Stimulated activated CD8-positive, alpha-beta memory T cell treated with anti-CD3 and anti-CD28 coated beads, Interleukin-7, amount 100 ng/mL, for 48 hours (primary cell): ENCODE measurements at places on chromosomes 11 and 22.

- DNase-seq: no peak
These were observed 19.7 kb downstream of the RAB30 start for GRCh38 chr11:83051760-83052671.

DNA sequence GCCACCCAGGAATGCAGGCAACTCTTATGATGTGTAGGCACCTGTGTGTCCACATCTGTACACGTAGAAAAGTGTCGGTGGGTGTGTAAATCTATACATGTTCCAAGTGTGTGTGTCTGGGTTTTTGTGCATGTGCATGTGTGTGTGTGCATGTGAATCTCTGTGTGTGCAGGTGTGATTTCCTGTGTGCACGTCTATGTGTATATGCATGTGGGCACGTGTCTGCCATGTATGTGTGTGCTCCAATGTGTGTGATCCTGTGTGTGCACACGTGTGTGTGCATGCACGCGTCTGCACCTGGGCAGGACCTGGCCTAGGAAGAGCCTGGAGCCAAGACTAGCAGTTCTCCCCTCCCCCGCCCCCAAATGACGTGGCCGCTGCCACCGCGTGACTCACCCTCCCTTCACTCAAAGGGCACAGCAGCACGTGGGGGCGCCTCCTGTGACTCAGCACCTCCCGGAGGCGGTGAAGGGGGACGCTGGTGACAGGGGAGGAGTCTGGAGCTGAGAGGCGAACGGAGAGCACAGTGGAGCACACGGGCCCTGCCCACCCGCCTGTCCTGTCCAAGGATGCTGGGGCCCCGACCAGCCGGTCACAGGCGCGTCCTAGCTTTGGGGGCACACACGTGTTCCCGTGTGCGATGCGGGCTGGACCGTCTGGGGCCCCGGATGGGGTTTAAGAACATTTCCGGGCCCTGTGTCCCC, 10.1 kb downstream of the PIM3 start:
- DNase-seq: peak; percentile 99

- no peak for DNase-seq
These were observed 28.8 kb upstream of the ETS1 start for GRCh38 chr11:128616161-128616560.

GRCh38 chr11:68329978-68330699, 17.7 kb downstream of the LRP5 start:
- DNase-seq: no peak

DNA sequence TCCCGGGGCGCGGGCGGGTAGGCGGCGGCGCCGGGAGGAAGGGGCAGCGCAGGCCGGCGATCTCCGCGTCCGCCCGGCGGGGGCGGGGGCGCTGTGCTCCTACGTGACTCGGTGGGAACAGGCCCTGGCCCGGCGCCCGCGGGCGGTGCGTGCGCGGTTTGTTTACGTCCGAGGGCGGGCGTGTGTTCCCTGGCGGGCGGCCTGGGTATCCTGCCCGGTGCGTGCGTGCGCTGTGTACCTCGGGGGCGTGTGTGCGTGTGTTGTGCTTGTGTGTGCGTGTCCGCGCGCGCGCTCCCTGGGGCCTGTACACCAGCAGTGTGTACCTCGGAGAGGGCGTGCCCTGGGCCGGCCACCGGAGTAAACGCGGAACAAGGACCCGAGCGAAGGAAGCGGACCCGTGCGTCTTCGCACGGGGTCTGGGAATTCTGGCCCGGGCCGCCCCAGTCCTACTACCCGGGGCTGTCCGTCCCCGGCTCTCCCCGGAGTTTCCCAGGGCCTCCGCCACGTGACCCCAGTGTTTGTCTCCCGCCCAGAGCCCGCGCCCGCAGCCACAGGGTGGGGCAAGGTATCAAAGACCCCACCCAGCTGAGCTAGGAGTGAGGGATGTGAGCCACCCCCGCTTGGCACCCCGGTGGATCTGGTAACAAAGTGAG, 769 bp downstream of the MAFF start:
- no peak for DNase-seq

GRCh38 chr11:122656073-122656630, 630 bp downstream of the UBASH3B start:
- peak; percentile 25 for DNase-seq

DNA sequence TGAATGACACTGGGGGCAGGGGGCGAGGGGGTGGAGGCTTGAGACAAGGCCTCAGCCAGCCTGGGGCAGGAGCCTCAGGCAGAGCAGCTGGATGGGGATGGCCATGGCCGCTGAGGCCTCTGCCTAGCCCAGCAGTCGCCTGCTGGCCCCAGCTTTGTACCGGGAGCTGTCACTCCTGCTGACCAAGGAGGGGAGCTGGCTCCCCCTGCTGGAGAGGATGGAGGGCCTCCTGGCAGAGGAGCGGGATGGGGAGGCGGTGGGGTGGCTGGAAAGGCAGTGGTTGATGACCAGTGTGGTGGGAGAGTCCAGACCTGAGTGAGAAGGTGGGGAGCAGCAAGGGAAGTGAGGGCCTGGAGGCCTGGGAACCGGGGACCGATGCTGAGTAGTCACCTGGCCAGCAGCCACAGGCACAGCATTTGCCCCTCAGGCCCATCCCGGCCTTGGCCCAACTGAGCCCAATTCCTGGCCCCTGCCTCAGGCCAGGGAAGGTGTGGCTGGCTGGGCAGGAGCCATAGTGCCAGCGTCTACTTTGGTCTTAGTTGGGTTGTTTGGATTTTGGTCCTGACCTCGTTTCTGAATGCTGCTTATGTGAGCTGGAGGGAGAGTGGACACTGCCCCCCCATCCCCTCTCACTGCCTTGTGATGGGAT, 6.0 kb upstream of the SUSD2 start:
- no peak for DNase-seq

DNA sequence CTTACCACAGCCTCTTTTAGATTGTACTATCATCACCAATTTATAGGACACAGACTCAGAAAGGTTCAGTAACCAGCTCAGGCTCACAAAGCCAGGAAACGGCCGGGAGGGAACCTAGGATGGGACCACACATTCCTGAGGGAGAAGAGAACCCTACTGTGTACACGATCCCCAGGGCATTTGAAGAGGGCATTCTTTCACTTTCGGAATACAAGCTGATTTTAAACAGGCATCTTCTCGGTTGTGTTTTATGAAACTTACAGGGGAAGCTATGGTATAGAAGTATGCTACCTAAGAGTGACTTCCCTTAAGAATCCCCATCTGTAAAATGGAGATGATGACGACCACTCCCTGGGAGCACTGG, 19.0 kb downstream of the SMCO4 start:
- no peak for DNase-seq

DNA sequence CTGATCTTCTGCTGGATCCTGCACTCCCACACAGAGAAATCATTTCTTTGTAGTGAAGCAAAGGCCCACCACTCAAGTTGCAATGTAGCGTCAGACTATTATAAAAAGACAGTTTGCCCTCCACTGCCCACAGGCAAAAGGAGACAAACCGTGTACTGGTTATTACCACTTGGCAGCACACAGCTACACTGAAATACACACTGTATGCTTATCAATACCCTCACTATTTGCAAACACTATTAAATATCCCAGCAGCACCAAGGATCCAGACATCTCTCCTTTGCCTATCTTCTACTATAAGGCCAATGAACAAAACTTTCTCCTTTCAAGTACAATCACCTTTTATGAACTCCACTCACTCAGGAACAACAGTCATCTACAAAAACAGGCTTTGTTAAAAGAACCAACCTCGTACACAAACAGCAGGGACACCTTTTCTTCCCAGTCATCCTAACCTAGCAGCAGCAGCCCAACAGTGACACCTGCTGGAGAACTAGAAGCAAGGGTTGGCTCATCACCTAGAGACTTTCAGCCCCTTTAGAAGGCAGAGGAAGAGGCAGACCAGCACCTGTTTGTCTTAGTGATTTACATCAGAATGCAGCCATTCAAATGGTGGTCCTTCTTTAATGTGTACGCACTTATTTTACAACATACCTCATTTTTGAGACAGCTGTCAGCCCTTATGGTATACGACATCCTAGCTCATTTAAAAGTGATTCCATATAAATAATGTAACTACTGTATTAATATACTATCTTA, 56.1 kb downstream of the AMBRA1 start:
- DNase-seq: peak; percentile 13
